ENCODE measurements at places on chromosomes 1 and 21.
A peak's percentile ranks its signal among the peaks of the same experiment; 100 is the strongest.

DNA sequence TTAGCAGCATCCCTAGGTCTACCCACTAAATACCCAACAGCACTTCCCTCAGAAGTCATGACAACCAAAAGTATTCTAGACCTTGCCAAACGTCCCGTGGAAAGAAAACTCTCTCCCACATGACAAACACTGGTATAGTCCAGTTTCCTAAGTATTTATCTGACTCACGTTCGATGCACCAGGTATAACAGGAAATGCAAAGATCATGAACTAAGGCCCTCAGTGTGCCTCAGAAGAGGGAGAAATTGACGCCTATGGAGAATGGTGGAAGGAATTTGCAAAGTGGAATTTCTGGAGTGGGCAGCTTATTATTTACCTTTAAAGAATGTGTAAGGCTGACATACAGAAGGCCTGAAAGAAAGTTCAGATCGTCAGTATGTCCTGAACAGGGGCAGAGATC lies 523.6 kb upstream of the DAB1 start:
- H3K4me3 ChIP-seq = no peak overlapping the region
- H3K27me3 ChIP-seq = no peaks in the 10 kb centered on the region
- no peaks in the 10 kb centered on the region for H3K4me1 ChIP-seq
- H3K27ac ChIP-seq = no peak overlapping the region
- no peaks in the 10 kb centered on the region for H3K36me3 ChIP-seq
- DNase-seq = no peak

- peaks cover 12% of the 10 kb centered on the region for H3K4me1 ChIP-seq
- no peaks in the 10 kb centered on the region for H3K36me3 ChIP-seq
- peak; percentile 79 for DNase-seq
- no peaks in the 10 kb centered on the region for H3K27me3 ChIP-seq
- peak overlapping the region; percentile 4 for H3K27ac ChIP-seq
Observed at GRCh38 chr1:155178441-155179111, 4.9 kb downstream of the TRIM46 start.

DNA sequence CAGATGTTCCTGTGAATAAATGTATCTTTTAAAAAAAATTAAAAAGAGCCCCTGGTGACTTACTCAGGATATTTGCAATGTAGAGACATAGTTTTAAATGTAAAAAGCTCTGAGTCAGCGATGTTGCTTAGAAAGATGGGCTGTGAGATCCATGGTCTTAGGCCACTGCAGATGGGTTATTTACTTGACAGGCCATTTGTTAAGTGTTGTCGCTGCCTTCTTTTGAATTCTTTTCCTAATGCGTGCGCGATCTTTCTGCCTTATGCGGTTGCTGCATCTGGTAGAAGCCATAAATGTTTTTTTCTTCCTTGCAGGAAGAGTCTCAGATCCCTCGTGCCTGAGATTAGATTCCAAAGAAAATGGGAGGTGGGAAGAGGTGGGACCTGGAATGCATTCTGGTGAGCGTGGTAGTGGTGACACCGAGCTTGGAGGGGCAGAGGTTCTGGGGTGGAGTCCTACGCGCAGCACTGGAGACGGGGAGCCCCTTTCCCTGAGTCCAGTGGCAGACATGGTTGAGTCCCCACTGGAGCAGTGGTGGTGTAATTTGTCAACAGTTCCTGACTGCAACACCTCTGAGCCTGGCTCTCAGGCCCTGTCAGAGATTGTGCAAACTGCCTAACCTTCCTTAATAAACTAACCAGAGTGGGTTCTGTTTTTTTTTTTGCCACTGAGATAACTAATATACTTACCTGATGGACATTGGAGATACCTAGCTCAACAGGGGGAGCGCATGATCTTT lies 197.2 kb downstream of the HHAT start:
- H3K27ac ChIP-seq = no peak overlapping the region
- H3K27me3 ChIP-seq = no peaks in the 10 kb centered on the region
- no peaks in the 10 kb centered on the region for H3K4me1 ChIP-seq
- no peak for DNase-seq

- no peak overlapping the region for H3K27ac ChIP-seq
- H3K36me3 ChIP-seq = no peaks in the 10 kb centered on the region
- H3K27me3 ChIP-seq = no peaks in the 10 kb centered on the region
- H3K4me3 ChIP-seq = no peak overlapping the region
Observed at GRCh38 chr1:57217905-57218304, 206.0 kb downstream of the DAB1 start.

DNA sequence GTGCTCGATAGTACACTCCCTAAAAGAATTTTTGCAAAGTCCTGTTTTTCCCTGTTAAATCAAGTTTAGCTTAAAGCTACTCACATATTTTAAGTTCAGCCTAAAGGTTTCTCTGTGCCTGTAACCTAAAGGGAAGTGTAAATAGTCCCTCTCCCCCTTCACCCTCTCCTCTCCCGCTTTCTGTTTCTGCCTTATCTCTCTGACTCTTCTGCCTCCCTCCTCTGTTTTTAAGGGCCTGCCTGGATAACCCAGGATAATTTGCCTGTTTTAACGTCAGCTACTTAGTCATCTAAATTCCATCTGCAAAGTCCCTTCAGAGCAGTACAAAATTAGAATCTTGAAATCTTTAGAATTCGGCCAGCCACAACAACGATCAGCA lies 92.6 kb downstream of the NID1 start:
- no peak for DNase-seq
- H3K27me3 ChIP-seq = no peaks in the 10 kb centered on the region
- peak overlapping the region; percentile 45 for H3K4me3 ChIP-seq
- H3K4me1 ChIP-seq = peaks cover 24% of the 10 kb centered on the region

DNA sequence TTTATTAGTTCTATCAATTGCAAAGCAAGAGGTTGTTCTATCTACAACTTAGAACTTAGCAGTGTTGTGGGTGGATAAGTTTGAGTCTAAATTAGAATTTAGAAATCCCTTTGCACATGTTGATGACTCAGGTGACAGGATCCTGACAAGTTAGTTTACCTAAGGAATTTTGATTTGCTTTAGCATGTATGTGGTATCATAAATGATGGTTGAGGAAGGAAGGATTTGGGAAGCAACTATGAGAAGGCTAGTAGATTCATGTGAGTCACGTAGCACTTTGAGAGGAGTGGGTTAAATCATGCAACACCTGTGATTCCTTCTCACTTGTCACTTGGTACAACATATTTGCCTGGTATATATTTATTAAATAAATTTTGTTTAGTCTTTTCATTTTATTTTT lies 223.7 kb upstream of the USP25 start:
- no peak overlapping the region for H3K4me3 ChIP-seq
- no peak overlapping the region for H3K27ac ChIP-seq
- no peaks in the 10 kb centered on the region for H3K27me3 ChIP-seq
- DNase-seq = no peak
- no peaks in the 10 kb centered on the region for H3K4me1 ChIP-seq

DNA sequence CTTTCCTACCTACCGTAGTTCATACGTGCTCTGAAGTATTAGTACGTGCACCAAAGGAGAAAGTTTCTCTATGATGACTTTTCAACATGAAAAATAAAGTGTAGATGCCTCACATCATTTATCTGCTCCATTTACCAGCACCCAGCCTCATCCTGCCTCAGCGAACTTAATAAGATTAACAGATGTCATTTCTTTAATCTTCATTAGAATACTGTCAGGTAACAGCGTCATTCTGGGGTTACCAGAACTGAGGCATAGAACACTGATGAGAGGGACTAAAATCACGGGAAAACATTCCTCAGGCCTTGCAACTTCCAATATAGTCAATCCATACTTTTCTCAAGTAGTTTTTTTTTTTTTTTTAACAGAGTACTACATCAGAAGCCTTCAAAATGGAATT lies 43.2 kb upstream of the DISC1 start:
- no peak for DNase-seq
- H3K36me3 ChIP-seq = no peaks in the 10 kb centered on the region
- no peak overlapping the region for H3K4me3 ChIP-seq
- H3K4me1 ChIP-seq = no peaks in the 10 kb centered on the region
- no peaks in the 10 kb centered on the region for H3K27me3 ChIP-seq
- H3K27ac ChIP-seq = no peak overlapping the region

- no peak for DNase-seq
- H3K4me1 ChIP-seq = no peaks in the 10 kb centered on the region
- H3K4me3 ChIP-seq = no peak overlapping the region
- peaks cover 9% of the 10 kb centered on the region for H3K27me3 ChIP-seq
Observed at GRCh38 chr1:29958271-29958670, 721.9 kb downstream of the PTPRU start.

DNA sequence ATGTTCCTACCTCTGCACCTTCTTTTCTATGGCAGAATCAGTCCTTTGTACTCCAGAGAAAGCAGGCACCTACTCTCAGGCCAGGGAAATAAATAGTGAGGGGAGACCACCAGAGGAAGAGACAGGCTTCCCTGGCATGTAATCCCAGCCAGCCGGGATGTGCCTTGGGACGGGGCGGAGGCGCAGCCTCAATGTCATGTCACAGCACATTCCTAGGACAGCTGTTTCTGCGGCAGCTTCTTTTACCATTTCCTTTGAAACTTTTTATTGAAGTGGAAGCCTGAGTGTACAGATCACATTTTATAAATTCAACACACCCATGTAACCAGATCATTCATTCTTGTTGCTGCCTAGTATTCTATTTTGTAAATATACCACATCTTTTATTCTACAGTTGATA lies 67.9 kb upstream of the ZNF326 start:
- no peaks in the 10 kb centered on the region for H3K36me3 ChIP-seq
- H3K4me1 ChIP-seq = no peaks in the 10 kb centered on the region
- no peak overlapping the region for H3K27ac ChIP-seq
- H3K27me3 ChIP-seq = no peaks in the 10 kb centered on the region
- no peak overlapping the region for H3K4me3 ChIP-seq
- DNase-seq = no peak

DNA sequence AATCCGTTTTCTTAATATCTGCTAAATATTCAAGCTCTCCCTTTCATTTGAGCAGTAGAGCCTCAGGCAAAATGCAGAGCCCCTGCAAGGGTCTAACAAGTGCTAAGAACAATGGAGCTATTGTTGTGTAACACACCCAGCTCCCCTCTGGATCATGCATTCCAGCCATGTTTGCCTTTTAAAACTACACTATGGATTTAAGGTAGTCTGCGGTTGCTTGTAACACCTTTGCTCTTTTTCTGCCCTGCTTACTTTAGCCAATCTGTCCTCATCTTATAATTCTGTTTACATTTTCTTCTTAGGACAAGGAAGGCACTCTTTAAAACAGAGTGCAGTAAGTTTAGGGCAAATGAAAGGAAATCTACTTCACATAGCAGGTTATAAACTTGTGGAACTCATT lies 60.0 kb upstream of the C1orf105 start:
- H3K4me3 ChIP-seq = no peak overlapping the region
- DNase-seq = no peak
- no peak overlapping the region for H3K27ac ChIP-seq
- H3K27me3 ChIP-seq = no peaks in the 10 kb centered on the region
- H3K36me3 ChIP-seq = no peaks in the 10 kb centered on the region

GRCh38 chr1:90550626-90551406 lies 166.3 kb downstream of the BARHL2 start:
- no peak overlapping the region for H3K4me3 ChIP-seq
- no peaks in the 10 kb centered on the region for H3K4me1 ChIP-seq
- no peaks in the 10 kb centered on the region for H3K27me3 ChIP-seq
- H3K27ac ChIP-seq = no peak overlapping the region
- DNase-seq = no peak

- H3K27me3 ChIP-seq = no peaks in the 10 kb centered on the region
- no peaks in the 10 kb centered on the region for H3K4me1 ChIP-seq
- DNase-seq = no peak
- no peak overlapping the region for H3K4me3 ChIP-seq
Observed at GRCh38 chr1:240173836-240174235, 82.2 kb downstream of the FMN2 start.

DNA sequence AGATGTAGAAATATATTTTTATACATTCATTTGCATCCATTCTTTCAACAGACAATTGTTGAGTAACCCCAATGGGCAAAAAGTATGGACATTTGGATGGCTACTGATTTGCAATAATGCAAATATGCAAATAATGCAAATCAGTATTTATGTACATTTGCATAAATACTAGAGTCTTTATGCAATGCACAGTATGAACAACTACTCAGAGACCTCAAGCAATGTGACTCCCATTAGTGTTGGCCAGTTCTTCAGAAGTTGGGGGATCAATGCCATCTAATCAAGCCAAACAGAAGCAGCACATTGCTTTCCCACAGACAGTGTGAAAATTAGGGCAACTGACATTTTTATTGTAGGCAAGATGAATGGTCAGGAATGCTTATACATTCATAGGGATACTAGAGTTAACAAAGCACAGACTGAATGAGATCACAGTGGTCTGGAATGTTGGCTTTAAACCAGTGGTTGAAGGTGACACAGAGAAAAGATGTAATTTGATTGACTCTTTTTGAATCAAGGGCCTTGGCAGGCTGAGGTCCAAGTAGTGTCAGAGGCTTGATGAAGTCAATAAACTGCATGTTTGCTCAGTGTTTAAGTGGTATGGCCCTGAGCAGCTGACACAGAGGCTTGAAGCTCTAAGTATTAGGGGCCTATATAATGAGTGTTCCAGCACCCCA lies 256.6 kb downstream of the CTH start:
- no peak overlapping the region for H3K4me3 ChIP-seq
- no peaks in the 10 kb centered on the region for H3K27me3 ChIP-seq
- H3K27ac ChIP-seq = no peak overlapping the region

DNA sequence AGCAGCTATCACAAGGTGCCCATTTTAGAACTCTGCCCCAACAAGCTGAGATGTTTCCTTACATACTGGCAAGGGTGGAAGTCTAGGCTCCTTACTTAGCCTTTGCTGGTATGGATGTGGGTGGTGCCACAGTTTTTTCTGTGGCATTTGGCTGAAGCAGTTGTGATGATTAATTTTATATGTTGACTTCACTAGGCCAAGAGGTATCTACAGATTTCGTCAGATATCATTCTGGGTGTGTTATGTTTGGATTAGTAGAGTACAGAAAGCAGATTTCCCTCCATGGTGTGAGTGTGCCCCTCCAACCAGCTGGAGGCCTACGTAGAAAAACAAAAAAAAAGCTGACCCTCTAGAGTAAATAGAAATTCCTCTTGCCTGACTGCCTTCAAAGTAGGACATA lies 317.0 kb downstream of the BARHL2 start:
- H3K36me3 ChIP-seq = no peaks in the 10 kb centered on the region
- no peak overlapping the region for H3K27ac ChIP-seq
- no peak for DNase-seq

DNA sequence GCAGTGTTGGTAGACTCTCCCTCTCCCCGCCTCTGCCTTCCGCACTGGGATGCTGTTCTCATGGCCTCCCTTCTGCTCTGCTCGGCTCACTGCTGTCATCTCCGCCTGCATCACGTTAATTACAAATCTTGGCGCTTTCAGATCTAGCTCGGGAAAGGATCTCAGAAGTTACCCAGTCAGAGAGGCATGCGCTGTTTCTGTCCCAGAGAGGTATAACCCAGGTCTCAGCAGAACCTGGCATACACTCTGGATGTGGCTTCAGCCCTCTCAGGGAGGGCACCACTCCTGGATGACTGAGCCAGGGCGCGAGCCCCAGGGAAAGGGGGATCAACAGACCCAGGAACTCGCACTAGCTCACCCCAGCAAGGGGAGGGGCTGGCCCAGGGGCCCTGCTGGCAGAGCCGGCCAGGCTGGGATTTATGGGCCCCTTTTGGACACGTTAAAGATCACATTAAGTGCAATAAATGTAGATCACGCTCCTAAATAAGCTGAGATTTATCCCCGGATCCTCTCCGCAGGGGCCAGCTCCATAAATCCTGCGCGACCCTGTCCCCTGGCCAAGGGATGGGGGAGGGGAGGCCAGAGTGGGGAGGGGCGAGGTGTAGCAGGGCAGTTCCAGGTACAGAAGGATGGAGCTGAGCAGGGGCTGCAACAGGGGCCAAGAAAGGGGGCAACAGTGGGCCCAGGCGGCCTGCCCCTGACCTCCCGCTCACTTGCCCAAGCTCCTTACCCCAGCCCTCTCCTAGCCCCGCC lies 101.3 kb upstream of the ZBTB40 start:
- H3K27ac ChIP-seq = no peak overlapping the region
- DNase-seq = peak; percentile 58
- no peak overlapping the region for H3K4me3 ChIP-seq
- H3K27me3 ChIP-seq = peaks cover 78% of the 10 kb centered on the region
- H3K4me1 ChIP-seq = no peaks in the 10 kb centered on the region

All from upper lobe of right lung (tissue), 1 donor.